ENCODE measurements at places on chromosomes 12 and 14. TPM values are rescaled to one million over a fixed set of nuclear protein-coding genes. Genes with fewer than 3 reads are reported as not detected.

The COCH gene
- 4.2 TPM for total RNA-seq

The CLMN gene
- total RNA-seq, result 3.5 TPM

The SLCO1B1 gene
- total RNA-seq, result not detected

The SMIM41 gene
- not detected for total RNA-seq

The VWF gene
- total RNA-seq, result not detected

The L3HYPDH gene
- total RNA-seq, result 108 TPM

The ANKRD33 gene
- not detected for total RNA-seq

The AJUBA gene
- total RNA-seq, result 116 TPM

The CLEC4C gene
- total RNA-seq, result not detected

GRCh38 chr14:53701108-53701875, 255.3 kb downstream of the BMP4 start:
- no peaks in the 10 kb centered on the region for H3K36me3 ChIP-seq
- no peak overlapping the region for H3K4me3 ChIP-seq
- H3K27me3 ChIP-seq, result peaks cover 6% of the 10 kb centered on the region

- peaks cover 4% of the 10 kb centered on the region for H3K36me3 ChIP-seq
- peaks cover 29% of the 10 kb centered on the region for H3K4me1 ChIP-seq
- DNase-seq, result peak; percentile 92
- H3K4me3 ChIP-seq, result peak overlapping the region; percentile 26
- H3K27me3 ChIP-seq, result no peaks in the 10 kb centered on the region
These were observed 29.4 kb upstream of the STAC3 start for GRCh38 chr12:57280211-57281062.

DNA sequence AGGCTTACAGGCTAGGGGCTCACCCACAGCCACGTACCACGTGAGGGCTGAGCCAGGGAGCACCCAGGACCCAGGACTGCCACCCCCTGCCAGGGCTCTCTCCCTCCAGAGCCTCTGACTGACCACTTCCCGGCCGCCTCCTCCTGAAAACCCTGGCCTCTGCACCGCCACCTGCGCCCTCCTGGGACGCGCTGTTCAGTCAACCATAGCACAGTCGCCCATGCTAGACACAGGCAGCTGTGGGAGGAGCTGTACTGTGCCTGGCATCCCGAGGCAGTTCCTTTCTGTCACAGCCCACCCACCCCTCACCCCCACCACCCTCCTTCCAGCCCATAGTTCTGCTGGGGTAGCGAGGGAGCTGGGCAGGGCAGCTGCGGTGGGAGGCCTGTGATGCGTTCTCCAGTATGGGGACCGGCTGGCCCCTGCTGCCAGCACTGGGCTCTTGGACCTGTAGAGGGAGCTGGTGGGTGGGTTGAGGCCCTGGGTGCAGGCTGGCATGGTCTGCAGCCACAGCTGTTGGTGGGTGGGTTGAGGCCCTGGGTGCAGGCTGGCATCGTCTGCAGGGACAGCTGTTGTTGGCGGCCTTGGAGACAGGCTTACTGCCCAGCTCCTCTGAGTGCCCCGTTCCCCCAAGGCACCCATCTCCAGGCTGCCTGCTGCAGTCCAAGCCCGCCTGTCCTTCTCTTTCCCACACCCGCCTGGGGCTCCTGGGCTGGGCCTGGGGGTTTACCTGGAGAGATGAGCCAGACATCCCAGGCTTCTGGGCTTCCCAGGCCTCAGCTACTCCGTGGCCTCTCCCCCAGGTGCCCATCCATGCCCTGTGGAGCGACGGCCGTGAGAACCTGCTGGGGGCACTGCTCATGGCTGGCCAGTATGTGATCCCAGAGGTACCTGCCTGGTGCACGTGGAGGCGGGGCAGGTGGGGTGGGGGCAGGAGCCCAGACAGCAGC, 11.5 kb downstream of the ASPG start:
- no peaks in the 10 kb centered on the region for H3K27me3 ChIP-seq
- H3K27ac ChIP-seq, result no peak overlapping the region
- peaks cover 10% of the 10 kb centered on the region for H3K4me1 ChIP-seq
- H3K36me3 ChIP-seq, result no peaks in the 10 kb centered on the region

GRCh38 chr12:107522692-107523477, 162.7 kb upstream of the PWP1 start:
- H3K4me1 ChIP-seq, result no peaks in the 10 kb centered on the region
- no peak overlapping the region for H3K27ac ChIP-seq
- H3K36me3 ChIP-seq, result 0 out of 2 replicates have a peak, but pooled peaks cover 3% of the 10 kb centered on the region
- no peaks in the 10 kb centered on the region for H3K27me3 ChIP-seq
- no peak overlapping the region for H3K4me3 ChIP-seq
- DNase-seq, result no peak

DNA sequence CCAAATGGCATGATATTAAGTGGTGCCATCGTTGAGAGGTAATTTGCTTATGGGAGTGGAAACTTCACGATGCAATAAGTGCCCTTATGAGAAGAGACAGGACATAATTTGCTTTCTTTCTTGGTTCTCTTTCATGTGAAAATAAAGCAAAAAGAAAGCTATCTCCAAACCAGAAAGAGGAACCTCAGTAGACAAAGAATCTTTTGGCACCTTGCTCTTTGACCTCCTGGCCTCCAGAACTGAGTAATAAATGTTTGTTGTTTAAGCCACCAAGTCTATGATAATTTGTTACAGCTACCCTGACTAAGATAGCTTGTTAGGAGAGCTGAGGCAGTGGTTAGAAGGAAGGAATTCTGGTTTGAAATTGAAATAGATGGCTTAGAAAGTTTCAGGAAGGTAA, 39.6 kb downstream of the CCER1 start:
- no peak for DNase-seq
- H3K27ac ChIP-seq, result no peak overlapping the region
- no peaks in the 10 kb centered on the region for H3K4me1 ChIP-seq
- no peaks in the 10 kb centered on the region for H3K36me3 ChIP-seq
- no peaks in the 10 kb centered on the region for H3K27me3 ChIP-seq
- no peak overlapping the region for H3K4me3 ChIP-seq

- H3K4me3 ChIP-seq, result no peak overlapping the region
- no peaks in the 10 kb centered on the region for H3K27me3 ChIP-seq
- H3K4me1 ChIP-seq, result no peaks in the 10 kb centered on the region
- no peaks in the 10 kb centered on the region for H3K36me3 ChIP-seq
These were observed 301.5 kb upstream of the ATP2B1 start for GRCh38 chr12:90010089-90010488.

DNA sequence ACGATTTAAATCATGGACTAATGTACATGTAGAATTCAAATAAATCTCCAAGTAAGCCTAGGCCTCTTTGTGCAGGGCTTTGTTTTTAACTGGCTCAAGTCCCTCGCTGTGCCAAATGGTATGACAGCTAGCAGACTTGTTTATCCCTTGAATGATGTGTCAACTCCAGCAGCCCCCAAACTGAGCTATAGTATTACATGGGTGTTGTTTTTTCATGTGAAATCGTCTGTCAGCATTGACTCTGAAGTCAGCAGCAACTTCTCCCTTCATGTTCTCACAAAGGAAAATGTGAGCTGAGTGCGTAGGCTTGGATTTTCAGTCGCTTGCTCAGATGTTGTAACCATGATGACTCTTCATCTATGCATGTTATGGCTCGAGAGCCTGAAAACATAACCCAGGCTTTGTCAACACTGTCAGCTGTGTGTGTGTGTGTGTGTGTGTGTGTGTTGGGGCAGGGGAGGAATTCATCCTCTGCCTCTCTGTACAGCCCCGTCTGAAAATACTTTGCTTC, 73.3 kb downstream of the PTHLH start:
- peak overlapping the region; percentile 10 for H3K27ac ChIP-seq
- peaks cover 10% of the 10 kb centered on the region for H3K4me1 ChIP-seq

DNA sequence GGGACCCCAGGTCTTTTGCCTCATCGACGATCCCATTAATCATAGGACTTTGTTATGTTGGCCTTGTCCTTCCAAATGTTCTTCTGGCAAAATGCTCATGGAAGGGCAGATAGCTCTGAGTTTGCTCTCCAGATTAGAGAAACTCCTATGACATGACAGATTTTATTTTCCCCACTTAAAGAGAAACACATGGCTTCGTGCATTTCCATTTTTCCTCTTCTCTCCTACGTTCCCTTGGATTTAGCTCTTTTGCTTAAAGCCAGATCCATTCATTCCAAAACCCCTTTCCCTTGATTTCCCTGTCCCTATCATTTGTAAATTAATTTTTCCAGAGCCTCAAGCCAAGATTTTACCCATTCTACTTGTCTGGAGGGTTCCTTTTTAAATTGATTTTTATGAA, 2.9 kb downstream of the PRIMA1 start:
- H3K36me3 ChIP-seq, result no peaks in the 10 kb centered on the region
- H3K27ac ChIP-seq, result no peak overlapping the region
- no peak for DNase-seq
- H3K27me3 ChIP-seq, result peaks cover 55% of the 10 kb centered on the region

DNA sequence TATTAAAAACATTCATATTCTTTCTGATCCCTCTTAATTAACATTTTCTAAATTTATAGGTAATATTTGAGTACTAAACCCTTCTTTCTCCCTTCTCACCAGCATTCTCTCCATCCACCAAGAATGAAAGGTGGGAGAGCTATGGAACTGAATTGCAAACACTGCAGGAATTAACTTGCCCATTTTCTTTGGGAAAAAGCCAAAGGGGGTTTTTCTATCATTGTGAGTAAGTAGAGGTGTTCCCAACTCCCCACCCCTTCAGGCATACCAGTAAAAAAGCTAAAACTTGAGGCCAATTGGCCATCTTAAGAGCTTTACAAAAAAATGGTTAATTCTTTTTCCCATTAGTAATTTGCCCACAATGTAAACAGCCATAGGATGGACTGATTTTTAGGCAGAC, 23.7 kb downstream of the PCNX1 start:
- DNase-seq, result no peak
- no peak overlapping the region for H3K27ac ChIP-seq
- no peak overlapping the region for H3K4me3 ChIP-seq
- H3K4me1 ChIP-seq, result no peaks in the 10 kb centered on the region
- H3K27me3 ChIP-seq, result no peaks in the 10 kb centered on the region

- peak overlapping the region; percentile 97 for H3K27ac ChIP-seq
- no peaks in the 10 kb centered on the region for H3K36me3 ChIP-seq
These were observed 106.4 kb downstream of the ARF6 start for GRCh38 chr14:49999146-49999761.

- H3K4me1 ChIP-seq, result peaks cover 9% of the 10 kb centered on the region
- no peaks in the 10 kb centered on the region for H3K36me3 ChIP-seq
- H3K4me3 ChIP-seq, result no peak overlapping the region
- no peaks in the 10 kb centered on the region for H3K27me3 ChIP-seq
These were observed 124.3 kb upstream of the EGLN3 start for GRCh38 chr14:34075042-34075744.

GRCh38 chr14:102508774-102509745, 516 bp downstream of the ANKRD9 start:
- peak overlapping the region; percentile 71 for H3K27ac ChIP-seq
- no peaks in the 10 kb centered on the region for H3K36me3 ChIP-seq
- peak overlapping the region; percentile 80 for H3K4me3 ChIP-seq
- peaks cover 24% of the 10 kb centered on the region for H3K4me1 ChIP-seq

- H3K4me1 ChIP-seq, result peaks cover 71% of the 10 kb centered on the region
- peak overlapping the region; percentile 91 for H3K27ac ChIP-seq
- H3K36me3 ChIP-seq, result no peaks in the 10 kb centered on the region
- H3K4me3 ChIP-seq, result peak overlapping the region; percentile 45
- peak; percentile 80 for DNase-seq
These were observed 96.7 kb downstream of the RFLNA start for GRCh38 chr12:124391340-124392261.

DNA sequence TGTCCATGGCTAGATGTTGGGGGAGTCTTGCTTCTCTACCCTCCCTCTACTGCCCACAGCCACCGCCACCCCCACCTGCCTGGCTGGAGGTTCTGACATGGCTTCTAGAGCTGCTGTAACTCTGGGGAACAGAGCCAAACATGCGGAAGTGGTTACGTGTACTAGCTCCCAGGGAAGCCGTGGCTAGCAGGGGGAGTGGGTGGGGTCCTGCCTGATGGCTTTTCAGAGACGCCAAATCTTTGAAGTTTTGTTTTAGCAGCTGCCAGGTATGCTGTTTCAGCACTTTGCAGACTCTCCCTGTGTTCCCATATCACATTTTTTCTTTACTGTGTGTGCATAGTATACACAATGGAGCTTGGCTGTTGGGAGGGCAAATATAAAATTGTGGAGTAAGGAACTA, 150.3 kb downstream of the TGFB3 start:
- H3K4me1 ChIP-seq, result peaks cover 56% of the 10 kb centered on the region
- H3K27me3 ChIP-seq, result no peaks in the 10 kb centered on the region
- H3K4me3 ChIP-seq, result peak overlapping the region; percentile 63
- peak; percentile 87 for DNase-seq

DNA sequence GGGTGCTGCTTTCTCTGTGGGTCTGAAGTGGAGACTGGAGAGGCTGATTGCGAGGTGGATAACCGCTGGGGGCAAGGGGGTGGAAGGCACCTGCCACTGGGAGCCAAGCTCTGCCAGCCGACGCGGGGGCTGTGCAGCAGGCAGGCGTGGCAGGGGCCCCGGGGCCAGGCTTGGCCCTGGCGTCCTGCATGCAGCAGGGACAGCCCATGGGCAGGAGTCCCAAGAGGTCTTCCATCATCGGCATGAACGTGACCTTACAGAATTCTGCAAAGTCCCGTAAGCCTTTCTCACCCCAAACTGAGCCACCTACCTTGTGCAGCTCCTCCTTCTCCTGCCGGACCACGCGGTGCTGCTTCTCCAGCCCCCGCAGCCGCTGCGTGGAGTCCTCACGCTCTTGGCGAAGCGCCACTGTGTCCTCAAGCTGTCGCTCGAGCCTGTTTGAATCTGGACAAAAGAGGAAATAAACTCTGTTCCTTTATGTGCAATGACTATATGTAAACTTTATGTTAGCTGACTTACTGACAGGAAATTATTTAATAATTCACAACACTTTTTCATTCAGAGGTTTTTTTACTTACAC, 51.3 kb downstream of the AMN start:
- H3K4me1 ChIP-seq, result no peaks in the 10 kb centered on the region
- peaks cover 44% of the 10 kb centered on the region for H3K36me3 ChIP-seq
- no peak for DNase-seq
- H3K27ac ChIP-seq, result no peak overlapping the region
- H3K27me3 ChIP-seq, result no peaks in the 10 kb centered on the region
- no peak overlapping the region for H3K4me3 ChIP-seq

- H3K4me1 ChIP-seq, result no peaks in the 10 kb centered on the region
- DNase-seq, result no peak
- peaks cover 71% of the 10 kb centered on the region for H3K36me3 ChIP-seq
These were observed 8.2 kb downstream of the WBP11 start for GRCh38 chr12:14795028-14795448.

DNA sequence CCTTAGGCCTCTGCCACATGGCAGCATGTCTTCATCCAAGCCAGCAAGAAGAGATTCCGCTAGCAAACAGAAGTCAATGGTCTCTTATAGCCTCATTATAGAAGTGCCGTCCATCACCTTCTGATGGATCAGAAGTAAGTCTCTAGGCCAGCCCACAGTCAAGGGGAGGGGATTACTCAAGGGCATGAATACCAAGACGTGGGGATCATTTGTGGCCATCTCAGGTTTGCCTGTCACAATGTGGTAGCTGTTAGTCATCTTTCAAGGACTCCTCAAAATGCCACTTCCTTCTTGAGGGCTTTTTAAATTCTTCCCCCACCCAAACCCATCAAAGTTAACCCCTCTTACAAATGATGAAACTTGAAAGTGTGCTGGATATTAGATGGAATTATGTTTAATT, 8.1 kb upstream of the ADCY6 start:
- no peak overlapping the region for H3K27ac ChIP-seq
- H3K4me3 ChIP-seq, result no peak overlapping the region
- no peaks in the 10 kb centered on the region for H3K36me3 ChIP-seq
- no peaks in the 10 kb centered on the region for H3K27me3 ChIP-seq

GRCh38 chr12:4780641-4781611, 60.7 kb downstream of the GALNT8 start:
- H3K4me1 ChIP-seq, result no peaks in the 10 kb centered on the region
- peaks cover 10% of the 10 kb centered on the region for H3K27me3 ChIP-seq
- peak; percentile 49 for DNase-seq
- no peak overlapping the region for H3K4me3 ChIP-seq

GRCh38 chr14:53355581-53356112, 202.5 kb upstream of the DDHD1 start:
- H3K27me3 ChIP-seq, result no peaks in the 10 kb centered on the region
- H3K36me3 ChIP-seq, result no peaks in the 10 kb centered on the region
- no peak overlapping the region for H3K4me3 ChIP-seq
- DNase-seq, result peak; percentile 49
